DMS 273 treated with DMSO at 0.1 percent for 48 hours (cell line): ENCODE measurements at places on chromosomes 16 and 17.

DNA sequence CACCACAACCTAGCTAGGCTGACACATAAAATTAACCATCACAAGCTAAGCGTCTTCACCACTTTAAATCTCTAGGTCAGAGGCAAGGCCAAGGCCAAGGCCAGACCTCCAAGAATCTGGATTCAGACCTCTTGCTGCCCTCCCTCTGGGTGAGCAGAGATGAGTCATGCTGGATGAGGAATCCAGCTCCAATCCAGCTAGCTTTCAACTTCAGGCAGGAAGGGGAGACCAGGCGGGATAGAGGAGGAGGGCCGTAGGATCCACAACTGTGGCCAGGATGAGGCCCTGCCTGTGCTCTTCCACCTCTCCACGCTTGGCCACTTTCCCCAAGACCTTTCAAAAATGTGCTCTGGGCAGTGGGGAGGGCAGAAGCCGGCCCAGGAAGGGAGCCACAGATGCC, 14.7 kb downstream of the LRRC75A start:
- no peak for DNase-seq

DNA sequence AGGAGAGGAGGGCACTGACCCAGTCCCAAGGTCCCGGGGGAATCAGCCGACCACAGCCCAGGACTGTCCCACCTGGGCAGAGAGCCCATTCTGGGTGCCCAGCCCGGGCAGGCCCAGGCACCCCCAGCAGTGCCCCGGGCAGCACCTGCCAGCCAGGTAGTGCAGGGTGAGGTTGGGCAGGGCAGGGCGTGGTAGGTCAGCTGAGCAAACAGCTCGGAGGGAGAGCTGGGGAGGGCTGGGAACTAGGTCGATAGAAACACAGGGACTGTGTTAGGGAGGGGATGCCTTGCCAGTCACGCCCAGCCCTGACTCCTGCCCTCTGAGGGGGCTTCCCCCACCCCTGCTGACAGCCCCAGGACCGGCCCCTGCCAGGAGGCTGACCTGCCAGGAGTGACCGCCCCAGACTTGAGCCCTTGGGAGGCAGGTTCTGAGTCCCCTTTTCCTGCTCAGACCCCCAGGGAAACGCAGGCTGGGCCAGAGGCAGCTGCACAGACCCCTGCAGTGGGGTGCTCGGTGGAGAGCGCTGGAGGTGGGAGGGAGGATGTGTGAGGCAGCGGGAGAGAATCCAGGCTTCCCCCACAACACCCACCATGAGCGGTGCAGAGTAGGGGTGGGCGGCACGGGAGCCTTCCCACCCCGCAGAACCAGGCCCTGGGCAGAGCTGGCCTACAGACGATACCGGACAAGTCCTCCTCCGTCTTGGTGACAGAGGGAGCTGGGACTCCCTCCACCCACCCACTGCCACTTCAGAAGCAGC, 4.7 kb downstream of the HS3ST6 start:
- DNase-seq: no peak

DNA sequence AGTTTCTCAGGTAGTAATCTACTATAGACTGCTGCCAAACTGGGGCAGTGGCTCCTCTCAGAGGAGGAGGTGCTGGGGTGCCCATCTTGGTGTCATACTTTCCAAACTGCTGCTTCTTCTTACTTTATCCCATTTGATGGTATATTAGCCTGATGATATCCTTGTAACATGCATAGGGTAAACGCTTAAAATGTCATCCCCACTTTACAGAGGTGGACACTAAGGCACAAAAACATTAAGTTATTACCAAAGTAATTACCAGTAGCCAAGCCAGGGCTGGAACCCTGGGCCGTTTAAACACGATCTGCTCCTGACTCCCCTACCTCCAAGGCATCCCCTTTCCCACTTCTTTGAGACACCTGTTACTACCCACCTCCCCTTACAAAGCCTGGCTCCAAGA, 37.8 kb upstream of the CSNK2A2 start:
- no peak for DNase-seq

GRCh38 chr17:77535435-77535834, 394.7 kb downstream of the SEC14L1 start:
- no peak for DNase-seq

DNA sequence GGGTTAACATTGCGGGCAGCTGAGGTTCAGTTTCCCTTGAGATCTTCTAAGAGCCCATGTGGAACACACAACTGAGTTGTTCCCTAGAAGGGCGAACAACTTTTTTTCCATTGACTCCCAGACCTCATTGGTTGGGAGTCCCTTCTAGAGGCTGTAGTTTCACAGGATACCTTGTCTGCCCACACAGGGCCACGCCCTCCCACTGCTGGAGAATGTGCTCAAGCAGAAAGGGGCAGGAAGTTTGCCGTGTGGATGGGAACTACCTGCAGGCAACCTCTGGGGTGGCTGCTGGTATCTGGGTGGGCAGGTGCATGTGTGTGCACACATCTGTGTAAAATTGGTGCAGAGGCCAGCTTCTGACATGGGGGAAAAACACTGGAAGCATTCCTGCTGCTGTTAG, 178.8 kb upstream of the PSMD7 start:
- no peak for DNase-seq

GRCh38 chr17:45298546-45299285, 18.1 kb downstream of the MAP3K14 start:
- DNase-seq: peak; percentile 84

GRCh38 chr16:3640632-3641501, 13.6 kb upstream of the DNASE1 start:
- DNase-seq: no peak
